ENCODE measurements at places on chromosomes 13 and 19. TPM values are rescaled to one million over a fixed set of nuclear protein-coding genes. Genes with fewer than 3 reads are reported as not detected.

The KISS1R gene
- total RNA-seq, result 1.1 TPM

The LYPD5 gene
- total RNA-seq, result 0.62 TPM

The RFPL4AL1 gene
- total RNA-seq, result not detected

The GPC5 gene
- 0.06 TPM for total RNA-seq

The FPR3 gene
- total RNA-seq, result not detected

The UBL3 gene
- total RNA-seq, result 14.5 TPM

The BEST2 gene
- total RNA-seq, result not detected

The ING1 gene
- total RNA-seq, result 16.0 TPM

The LRRC4B gene
- total RNA-seq, result not detected

All from activated CD4-positive, alpha-beta T cell treated with anti-CD3 and anti-CD28 coated beads, Interleukin-2, amount 10 ng/mL, durations not matched to agents 7 days and 5 days (primary cell).